ENCODE measurements at places on chromosomes 5 and 9. TPM values are rescaled to one million over a fixed set of nuclear protein-coding genes. Genes with fewer than 3 reads are reported as not detected.

DNA sequence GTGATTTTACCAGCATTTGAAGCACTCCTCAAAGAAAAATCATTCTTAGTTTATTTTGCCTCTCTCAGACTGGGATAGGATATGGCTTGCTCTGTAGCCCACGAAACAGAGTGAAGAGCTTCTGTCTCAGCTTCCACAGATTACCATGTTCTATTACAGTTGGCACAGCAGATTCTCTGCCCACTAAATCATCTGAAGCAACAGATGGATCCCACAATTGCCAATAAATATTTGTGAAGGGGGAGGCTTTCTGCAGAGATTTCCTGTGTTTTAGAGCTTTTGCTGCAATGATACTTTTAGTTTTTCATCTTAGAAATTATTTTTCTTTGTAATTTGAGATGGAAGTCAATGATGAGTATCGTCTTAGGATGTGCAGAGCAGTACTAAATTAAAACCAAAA is 12.3 kb upstream of the MAP3K1 start:
- DNase-seq, result no peak

DNA sequence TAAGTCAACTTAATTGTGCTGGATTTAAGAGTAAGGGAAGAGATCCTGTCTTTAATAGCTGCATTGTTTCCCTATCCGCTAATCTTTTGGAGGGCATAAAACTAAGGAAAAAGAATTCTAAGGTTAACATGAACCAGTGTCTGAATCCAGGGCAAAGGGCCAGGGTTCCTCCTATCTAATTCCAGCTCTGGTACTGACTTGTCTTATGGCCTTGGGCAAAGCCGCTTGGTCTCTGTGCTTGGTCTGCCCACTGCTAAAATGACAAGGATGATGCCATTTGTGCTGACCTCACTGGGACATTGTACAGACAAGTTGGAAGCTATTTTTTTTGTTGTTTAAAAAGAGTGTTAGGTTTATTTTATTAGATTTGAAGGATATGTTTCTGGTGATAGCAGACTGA is 334.7 kb upstream of the PIK3R1 start:
- no peak for DNase-seq

- DNase-seq, result no peak
These were observed 25.3 kb upstream of the RASGEF1C start for GRCh38 chr5:180234271-180234670.

DNA sequence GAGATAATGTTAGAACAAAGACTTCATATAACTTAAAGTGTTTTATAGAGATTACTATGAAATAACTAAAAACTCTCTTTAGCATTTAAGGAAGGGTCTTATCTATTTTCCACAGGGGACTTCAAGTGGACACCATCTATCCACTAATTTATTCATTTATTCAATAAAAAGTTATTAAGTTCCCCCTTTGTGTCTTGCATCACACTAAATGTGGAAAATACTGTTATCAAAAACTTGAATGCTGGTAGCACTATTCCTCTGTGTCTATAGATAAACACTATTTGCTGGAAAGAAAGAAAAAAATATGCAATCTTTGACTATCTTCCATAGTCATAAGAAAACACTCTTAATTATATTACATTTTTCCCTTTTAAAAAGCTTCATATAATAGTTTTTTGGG is 20.1 kb upstream of the ZNF622 start:
- no peak for DNase-seq

DNA sequence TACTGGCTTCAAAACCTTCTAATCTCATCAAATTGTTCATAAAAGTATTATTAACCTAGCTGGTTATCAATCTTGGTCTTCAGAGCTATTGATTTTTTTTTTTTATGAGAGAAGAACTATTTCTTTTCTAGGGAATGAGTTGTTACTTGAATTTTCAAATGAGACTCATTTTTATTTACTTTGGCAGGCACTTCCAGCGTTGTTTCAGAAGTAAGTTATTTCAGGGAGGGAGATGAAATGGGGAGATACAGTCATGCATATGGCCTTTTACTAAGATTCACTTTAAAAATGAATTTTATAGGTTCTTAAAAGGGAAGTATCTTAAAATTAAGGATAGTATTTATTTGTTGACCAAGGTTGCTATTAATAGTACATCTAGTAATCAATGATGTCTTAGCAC is 129.6 kb downstream of the IZUMO3 start:
- DNase-seq, result no peak

- DNase-seq, result no peak
These were observed 213.0 kb downstream of the FBXL17 start for GRCh38 chr5:108168915-108169314.

DNA sequence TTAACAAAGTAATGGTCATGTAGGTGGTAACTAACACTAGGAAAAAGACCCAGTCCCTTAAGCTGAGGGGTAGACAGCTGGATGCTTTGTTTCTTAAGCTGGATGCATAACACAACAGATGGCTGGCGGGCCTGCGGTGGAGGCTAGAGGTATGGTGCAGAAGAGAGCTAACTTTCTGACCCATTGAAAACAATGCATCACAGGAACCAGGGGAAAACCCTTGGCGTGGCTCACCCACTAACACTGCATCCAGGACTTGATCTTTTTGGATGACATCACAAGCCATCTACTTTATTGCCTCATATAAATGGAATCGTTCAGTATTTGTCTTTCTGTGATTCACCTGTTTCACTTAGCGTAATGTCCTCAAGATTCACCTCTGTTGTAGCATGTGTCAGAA is 138.7 kb downstream of the AUH start:
- no peak for DNase-seq

DNA sequence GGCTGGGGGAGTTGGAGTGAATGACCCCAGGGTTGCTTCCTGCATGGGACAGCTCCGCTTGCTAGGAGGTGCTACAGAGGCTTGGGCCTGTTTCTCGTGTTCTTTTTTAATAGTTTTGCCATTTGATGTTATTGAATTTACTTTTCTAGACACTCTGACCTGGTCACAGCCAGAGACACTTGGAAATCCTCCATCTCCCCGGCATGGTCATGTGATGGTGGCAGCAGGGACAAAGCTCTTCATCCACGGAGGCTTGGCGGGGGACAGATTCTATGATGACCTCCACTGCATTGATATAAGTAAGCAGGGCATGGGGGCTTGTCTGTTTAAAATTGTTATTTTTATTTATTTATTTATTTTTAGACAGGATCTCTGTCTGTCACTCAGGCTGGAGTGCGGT is 13.4 kb downstream of the HSPA5 start:
- no peak for DNase-seq

DNA sequence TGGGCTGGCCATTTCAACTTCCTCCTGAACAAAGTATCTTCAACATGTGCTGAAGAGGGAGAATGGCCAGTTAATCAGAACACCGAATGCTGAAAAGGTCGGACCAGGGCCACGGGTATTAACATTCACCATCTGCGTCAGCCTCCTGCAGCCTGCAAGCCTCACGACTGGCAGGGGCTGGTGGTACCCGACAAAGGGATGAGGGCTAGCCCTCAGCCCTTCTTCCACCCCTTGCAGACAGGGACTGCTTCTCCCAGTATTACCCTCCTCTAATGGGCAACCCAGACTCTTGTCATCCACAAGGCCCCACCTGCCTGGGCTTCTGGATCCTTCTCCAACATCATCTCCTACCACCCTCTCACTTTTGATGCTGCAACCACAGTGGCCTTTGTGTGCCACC is 246.6 kb downstream of the FSTL4 start:
- no peak for DNase-seq

DNA sequence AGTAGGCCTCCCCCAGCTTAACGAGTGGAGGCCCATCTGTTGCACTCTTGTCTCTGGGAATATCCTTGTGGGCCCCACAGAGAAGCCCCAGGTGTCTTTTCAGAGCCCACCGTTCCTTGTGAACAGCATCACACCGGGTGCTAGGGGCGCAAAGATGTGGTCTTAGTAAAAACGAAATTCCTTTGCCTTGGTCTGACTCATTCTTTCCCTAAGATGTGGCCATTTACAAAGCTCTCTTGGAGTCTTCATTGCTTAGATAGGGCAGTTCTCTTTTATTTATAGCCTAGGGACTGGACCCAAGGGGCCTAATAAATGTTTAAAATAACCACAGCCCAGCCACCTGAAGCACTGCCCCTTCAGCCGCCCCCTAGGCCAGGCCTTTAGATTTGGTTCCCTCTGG is 52.8 kb upstream of the RPL26L1 start:
- DNase-seq, result peak; percentile 41

- DNase-seq, result peak; percentile 28
These were observed 70.1 kb downstream of the PIP5K1B start for GRCh38 chr9:68775003-68775730.

DNA sequence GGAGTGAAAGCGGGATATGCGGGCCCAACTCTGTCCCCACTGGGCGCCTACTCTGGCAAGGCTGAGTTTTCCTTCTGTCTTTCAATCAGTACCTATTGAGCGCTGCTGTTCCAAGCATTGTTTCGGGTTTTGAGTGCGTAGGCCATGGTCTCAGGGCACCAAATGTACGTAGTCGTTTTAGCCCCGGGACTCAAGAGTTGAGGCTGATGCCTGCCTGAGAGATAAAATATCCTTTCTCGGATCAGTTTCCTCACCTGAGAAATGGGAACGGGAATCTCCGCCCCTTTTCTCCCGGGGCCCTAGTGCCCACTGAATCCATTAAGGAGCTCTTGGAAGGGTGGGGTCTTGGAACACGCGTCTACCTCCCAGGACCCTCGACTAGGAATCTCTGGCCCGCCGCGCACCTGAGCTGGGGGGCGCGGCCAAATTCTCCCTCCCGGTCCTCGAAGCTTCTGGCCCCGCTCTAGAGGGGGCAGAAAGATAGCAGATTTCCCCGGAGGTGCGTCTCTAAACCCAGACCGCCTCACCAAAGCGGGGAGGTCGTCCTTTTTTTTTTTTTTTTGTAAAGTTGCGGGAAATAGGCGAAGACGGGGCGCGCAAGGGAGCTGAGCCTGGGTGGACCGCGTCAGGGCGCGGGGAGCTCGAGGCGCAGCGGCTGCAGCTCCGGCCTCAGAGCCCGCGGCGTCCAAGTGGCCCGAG is 494 bp upstream of the CXXC5 start:
- DNase-seq, result no peak

DNA sequence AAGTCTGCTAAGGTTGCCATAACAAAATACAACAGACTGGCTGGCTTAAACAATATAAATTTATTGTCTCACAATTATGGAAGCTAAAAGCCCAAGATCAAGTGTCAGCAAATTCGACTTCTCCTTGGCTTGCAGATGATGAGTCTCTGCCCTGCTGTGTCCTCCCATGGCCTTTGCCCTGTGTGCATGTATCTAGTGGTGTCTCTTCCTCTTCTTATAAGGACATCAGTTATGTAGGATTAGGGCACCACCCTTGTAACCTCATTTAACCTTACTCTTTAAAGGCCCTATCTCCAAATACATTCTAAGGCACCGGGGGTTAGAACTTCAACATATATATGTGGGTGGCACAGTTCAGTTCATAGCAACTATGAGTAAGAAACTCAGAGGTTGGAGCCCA is 157.9 kb upstream of the RASA1 start:
- no peak for DNase-seq

GRCh38 chr5:128613766-128614165 is 75.7 kb upstream of the FBN2 start:
- DNase-seq, result no peak

DNA sequence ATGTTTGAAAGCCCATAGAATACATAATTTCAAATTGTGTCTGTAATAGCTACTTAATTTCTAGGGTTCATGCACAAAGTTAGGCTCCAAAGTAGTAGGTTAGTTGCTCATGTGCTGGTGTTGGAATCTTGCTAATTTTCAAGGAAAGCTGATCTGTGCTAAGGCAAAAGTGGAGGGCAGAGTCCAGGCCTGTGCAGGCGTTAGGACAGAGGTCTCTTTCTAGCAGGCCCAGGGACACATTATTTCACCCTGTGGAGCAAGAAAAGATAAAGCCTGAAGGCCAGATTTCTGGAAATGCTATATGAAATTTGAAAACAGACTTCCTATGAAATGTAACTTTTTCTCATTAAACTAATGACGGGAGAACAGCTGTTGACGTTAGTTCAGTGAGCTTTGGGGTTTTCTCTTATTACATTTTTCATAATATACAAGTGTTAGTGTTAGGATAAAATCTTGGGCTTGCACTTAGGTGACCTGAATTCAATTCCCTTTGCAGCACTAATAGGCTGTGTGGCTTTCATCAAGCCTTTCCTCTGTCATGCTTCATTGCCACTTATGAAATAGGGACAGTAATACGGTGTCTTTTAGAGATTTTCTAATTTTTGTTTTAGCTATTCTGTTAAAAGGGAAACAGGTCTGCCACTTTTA is 196.7 kb upstream of the HAPLN1 start:
- DNase-seq, result no peak

DNA sequence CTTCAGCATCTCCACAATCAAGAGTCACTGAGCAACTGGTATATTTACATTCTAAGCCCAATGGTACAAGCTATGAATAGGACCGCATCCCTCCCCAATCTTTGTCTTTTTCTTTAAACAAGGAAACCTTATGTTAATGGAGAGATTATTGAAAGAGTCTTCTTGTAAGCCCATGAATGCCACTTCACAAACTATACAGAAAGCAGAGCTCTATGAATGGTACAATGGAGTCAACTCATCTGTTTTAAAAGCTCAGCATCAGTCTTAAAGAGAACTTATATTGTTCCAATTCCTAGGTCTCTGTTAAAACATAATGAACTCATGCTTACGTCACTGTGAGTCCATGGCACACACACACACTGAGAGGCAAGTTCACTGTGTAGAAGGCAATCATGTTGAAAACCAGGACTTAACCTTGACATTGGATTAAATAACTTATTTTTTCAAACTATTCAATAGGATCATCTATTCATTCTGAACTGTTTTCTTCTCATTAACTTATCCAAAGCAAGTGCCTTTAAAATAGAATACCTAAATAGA is 4.5 kb downstream of the NREP start:
- no peak for DNase-seq

DNA sequence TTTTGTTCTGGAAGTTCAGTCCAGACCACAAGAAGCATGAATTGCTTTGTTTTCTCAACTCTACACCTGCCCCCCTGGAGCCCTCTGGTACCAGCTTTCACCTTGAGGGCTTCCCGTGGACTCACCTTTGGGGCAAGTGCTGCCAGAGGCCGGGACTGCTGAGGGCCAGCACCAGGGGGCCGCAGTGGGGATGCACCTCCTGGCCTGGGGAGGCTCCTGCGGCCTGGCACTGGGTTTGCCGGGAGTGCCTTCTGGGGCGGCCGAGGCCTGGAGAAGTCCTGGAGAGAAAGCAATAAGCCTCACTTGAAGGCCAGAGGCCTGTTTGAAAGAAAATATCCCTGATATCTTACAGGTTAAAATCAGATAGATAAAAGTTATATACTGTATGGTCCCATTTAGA is 21.7 kb downstream of the NIPAL4 start:
- no peak for DNase-seq

GRCh38 chr5:68408345-68408871 is 192.9 kb downstream of the PIK3R1 start:
- no peak for DNase-seq

GRCh38 chr9:137319739-137320551 is 17.9 kb upstream of the NRARP start:
- no peak for DNase-seq

- no peak for DNase-seq
These were observed 1258.0 kb upstream of the CDH9 start for GRCh38 chr5:28296254-28297013.

- no peak for DNase-seq
These were observed 144.8 kb upstream of the ADCY2 start for GRCh38 chr5:7251132-7251531.

GRXCR2 gene
- not detected for total RNA-seq

WDR31 gene
- total RNA-seq, result 1.9 TPM

PHF24 gene
- not detected for total RNA-seq

FCN2 gene
- not detected for total RNA-seq

TEK gene
- 0.35 TPM for total RNA-seq

PTGER4 gene
- 1.6 TPM for total RNA-seq

JAKMIP2 gene
- total RNA-seq, result not detected

IFNA17 gene
- not detected for total RNA-seq

GLRA1 gene
- total RNA-seq, result not detected

DCAF10 gene
- total RNA-seq, result 70.0 TPM

SLC2A6 gene
- total RNA-seq, result 60.1 TPM

NR2F1-AS1 gene
- total RNA-seq, result 0.69 TPM
